ENCODE measurements at places on chromosomes 6 and 20.

GRCh38 chr6:55495277-55495676 lies 83.7 kb downstream of the HMGCLL1 start:
- DNase-seq = no peak

GRCh38 chr6:26501482-26501986 lies 1.4 kb downstream of the BTN1A1 start:
- DNase-seq = peak; percentile 15

DNA sequence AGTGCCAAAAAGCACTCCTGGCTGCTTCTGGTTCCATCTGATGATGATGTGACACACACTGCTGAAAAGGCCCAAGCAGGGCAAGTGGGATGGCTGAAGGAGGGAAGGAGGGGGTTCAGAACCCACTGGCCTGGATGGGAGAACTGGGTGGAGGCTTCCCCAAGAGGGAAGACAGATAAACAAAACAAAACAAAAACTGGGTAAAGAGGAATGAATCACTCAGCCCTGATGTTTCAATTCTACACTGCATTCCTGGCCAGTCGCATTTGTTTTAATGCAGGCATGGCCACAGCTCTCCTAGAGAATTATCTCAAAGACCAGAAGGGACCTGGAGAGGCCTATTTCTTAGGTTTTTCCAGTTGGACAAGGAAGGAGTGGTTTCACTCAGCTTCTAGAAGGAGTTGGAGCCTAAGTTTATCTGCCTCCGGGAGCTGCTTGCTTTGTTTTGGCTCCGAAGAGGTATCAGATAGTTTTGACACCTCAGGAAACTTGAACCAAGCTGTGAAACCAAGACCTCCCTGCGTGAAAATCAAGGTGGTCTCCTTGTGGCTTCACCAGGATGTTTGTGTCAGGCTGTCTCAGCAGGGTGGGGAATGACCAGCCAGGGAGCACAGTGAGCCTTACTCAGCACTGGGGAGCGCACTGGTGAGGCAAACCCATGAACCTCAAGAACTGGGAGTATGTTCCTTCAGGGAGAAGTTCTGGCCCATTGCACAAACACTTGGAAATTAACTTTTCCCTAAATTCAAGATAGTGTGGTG lies 16.1 kb downstream of the TTPAL start:
- DNase-seq = no peak

GRCh38 chr6:147077251-147077650 lies 127.0 kb upstream of the STXBP5 start:
- no peak for DNase-seq

DNA sequence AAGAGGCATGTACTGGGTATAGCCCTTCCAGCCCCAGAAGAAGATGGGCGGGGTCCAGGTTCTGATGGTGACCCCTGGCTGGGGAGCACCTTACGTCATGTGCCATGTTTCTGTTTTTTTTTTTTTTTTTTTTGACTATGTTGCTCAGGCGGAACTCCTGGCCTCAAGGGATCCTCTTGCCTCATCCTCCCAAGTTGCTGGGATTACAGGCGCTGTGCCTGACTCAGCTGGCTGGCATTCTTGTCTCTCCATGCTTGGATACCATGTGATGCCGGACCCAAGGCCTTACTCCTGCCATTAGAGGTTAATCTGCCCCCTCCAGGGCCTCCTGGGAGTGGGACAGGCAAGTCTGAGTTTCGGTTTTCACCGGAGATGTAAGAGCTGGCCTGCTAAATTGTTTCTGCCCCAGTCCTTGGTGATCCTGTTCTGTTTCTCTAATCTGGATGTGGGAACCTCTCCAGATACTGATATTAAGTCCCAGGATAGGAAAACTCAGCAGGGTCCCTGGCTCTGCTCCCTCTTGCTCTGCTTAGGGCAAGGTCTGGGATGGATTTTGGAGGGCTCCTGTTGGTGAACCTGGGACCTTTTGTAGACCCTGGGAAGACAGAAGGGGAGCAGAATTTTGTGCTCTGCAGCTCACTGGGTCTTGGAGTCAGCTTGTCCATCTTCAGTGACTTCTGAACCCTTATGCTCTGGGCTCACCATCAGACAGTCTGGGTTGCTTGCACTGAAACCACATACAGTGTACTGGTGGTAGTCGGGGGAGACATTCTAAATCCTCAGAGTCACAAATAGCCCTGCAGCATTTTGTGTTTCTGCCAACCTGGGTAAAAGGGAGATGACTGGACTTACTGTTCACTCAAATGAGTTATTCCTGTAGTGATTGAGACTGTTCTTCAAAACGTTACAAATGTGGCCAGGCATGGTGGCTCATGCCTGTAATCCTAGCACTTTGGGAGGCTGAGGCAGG lies 45.1 kb downstream of the PTK7 start:
- DNase-seq = no peak

GRCh38 chr6:56909115-56909907 lies 45.6 kb upstream of the BEND6 start:
- DNase-seq = no peak

GRCh38 chr6:144161975-144162374 lies 11.7 kb downstream of the STX11 start:
- DNase-seq = no peak

GRCh38 chr6:69974193-69974592 lies 107.8 kb downstream of the COL19A1 start:
- no peak for DNase-seq

DNA sequence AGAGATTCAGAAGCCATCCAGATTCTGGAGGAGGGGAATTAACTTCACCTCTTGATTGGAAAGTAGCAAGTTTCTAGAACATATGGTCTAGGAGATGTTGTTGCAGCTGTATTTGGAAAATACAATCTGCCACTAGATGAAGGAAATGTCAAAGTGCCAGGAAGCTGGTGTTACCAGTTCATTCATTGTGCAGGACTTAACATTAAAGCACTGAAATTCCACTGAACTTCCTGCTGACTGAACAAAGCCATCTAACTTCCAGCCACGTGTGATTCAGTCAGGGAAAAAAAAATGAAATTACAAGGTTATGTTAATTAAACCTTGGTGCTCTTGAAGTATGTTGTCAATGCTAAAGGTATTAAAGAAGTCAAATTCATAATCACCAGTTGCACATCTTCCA lies 321.5 kb upstream of the SASH1 start:
- DNase-seq = no peak

- DNase-seq = no peak
Measured at GRCh38 chr20:45128099-45128498, 3.8 kb upstream of the WFDC12 start.

DNA sequence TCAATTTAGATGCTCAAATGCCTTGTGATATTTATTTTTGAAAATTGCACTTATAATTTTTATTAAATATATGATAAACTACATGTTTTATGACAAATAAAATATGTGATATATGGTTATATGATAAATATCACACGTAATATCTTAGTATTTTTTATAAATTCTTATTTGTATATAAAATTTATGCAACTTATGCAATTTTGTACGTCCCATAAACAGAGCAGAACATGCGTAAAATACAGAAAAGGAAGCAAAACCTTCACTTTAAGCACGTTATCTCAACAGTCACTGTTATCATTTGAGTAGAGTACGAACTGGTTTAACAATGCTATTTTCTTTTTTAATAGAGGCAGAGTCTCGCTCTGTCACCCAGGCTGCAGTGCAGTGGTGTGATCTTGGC lies 15.7 kb upstream of the ADRM1 start:
- no peak for DNase-seq

- no peak for DNase-seq
Measured at GRCh38 chr20:36469973-36470372, 71.3 kb upstream of the MYL9 start.

DNA sequence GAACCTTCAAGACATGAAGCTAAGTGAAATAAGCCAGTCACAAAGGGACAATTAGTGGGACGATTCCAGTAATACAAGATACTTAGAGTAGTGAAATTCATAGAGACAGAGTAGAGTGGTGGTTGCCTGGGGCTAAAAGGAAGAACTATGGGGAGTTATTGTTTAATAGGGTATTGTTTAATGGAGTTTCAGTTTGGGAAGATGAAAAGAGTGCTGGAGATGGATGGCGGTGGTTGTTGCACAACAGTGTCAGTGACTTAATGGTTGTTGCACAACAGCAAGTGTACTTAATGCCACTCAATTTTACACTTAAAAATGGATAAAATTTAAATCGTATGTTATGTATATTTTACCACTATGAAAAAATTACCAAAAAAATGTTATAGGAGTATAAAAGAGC lies 209.7 kb upstream of the TENT5A start:
- DNase-seq = no peak

- no peak for DNase-seq
Measured at GRCh38 chr6:130679684-130680083, 147.5 kb upstream of the SMLR1 start.

DNA sequence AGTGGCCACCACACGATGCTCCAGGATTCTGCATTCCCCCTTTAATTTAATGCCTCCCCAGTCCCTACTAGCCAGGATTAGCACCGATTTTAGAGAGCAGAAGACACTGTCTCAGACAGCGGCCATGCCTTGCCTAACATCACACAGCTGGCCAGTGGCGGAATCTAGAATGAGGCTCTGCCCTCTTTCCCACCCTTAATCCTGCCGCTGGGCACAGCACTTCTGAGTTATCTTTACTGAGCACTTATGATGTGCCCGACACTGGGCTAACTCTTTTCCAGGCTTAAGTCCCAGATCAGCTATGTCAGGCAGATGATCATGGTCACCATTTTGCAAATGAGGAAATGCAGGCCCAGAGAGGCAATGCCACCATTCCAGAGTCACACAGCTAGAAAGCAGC lies 5.6 kb upstream of the BPIFA2 start:
- DNase-seq = no peak

- DNase-seq = no peak
Measured at GRCh38 chr6:150788089-150788488, 77.4 kb upstream of the MTHFD1L start.

DNA sequence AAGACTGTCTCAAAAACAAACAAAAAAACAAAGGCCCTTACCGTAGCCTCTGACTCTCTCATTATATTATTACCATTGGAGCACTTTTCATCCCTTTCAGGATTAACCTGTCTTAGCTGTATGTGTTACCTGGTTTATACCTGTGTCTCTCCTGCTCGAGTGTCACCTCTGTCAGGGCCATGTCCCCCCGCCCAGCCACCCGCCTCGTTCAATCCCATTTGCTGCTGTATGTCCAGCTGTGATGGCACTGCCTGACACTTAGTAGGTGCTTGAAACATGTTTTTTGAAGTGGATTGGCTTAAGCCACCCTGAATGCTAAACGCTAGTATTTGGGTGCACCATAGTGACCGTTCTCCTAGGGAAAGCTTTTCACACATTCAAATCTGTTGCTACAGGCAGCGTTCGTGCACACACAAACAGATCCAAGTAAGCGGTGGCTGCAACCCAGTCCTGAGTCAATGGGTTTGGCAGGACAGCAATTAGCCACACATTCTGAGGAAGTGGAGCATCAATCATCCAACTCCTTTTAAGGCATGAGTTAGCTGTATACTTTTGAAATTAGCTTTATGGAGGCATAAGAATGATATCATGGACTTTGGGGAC lies 98.9 kb upstream of the ZNF217 start:
- DNase-seq = no peak

GRCh38 chr20:39800548-39800947 lies 838.4 kb downstream of the DHX35 start:
- DNase-seq = no peak

DNA sequence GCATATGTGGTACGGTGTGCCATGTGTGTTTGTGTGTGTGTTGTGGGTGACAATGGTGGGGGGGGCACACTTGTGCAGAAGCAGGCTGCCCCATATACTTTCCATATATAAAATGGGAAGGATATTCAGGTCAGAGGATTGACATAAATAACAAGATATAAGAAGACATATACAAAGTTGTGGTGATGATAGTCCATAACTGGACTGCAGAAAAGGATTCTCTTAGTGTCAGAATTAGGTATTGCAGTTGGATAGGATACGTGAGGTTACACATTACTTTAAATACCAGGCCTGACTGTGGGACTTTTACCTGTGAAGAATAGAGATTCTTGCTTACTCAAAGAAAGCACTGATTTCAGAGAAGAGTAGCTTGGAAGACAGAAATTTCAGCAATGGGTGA lies 1260.3 kb downstream of the EPHA7 start:
- DNase-seq = no peak

- DNase-seq = no peak
Measured at GRCh38 chr20:37418591-37419109, 72.7 kb downstream of the SRC start.

DNA sequence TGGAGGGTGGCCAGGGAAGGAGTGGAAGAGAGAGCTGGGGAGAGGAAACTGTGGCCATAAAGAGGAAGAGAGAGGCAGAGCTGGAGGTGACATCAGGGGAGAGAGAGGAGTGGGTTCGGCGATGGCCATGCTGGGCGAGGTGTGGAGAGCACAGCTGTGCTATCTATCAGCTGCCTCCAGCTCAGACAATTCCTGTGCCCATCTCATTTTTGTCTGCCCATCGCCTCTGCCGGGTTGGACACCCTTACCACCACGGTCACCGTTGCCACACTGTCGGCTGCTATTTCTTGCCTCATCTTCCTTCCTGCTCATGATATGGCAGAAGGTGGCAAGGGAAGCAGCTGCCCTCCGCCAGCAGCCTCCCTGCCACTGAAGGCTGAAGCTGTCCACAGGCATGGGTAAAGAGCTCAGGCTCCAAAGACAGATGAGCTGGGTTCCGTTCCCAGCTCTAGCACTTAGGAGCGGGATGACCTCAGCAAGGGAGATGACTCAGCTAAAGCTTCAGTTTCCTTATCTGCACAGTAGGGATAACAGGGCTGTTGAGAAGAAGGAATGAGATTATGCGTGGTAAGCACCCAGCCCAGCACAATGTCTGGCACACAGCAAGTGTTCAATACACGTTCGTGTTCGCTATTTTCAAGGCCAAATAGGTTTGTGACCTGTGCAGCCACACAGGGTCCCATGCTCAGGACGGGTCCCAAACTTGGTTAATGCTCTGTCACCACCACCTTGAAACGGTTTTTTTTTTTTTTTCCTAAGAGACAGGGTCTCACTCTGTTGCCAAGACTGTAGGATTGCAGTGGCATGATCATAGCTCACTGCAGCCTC lies 21.9 kb upstream of the TAF8 start:
- DNase-seq = no peak

DNA sequence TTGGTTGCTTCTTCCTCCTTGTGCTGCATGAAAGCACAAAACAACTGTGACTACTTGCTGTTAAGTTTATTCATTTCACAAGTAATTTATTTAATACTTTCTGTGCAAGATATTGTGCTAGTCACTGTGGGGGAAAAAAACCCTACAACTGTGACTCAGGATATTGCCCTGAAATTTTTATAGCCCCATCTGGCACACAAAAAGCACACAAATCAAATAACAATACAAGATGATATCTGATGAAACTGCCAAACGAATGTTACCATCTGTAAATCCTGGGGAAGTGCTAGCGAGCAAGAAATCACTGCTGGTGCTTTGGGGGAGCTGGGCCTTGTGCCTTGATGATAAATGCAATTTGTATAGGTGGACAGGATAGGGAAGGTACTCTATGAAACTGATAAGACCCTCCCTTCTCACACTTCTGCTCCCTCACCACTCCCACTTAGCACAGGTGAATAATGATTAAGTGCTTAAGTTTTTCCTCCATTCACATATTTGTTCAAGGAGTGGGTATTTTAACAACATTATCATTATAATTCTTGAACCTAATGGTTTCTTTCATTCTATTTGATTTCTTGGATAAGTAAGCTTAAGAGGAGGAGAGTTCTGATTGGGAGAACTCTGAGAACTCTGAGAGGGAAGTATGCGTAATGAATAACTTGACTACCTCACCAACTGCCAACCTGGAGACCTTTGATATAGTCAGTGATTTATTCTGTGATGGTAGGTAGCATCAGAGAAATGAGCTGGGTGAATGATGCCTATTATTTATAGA lies 115.3 kb downstream of the RTN4IP1 start:
- no peak for DNase-seq
